ENCODE measurements at places on chromosomes 12 and 14. TPM values are rescaled to one million over a fixed set of nuclear protein-coding genes. Genes with fewer than 3 reads are reported as not detected.

GPR84 gene
- total RNA-seq = not detected

ZDHHC22 gene
- 0.14 TPM for total RNA-seq

- no peak for DNase-seq
Measured at GRCh38 chr12:66025477-66025876, 105.1 kb downstream of the LLPH start.

DNA sequence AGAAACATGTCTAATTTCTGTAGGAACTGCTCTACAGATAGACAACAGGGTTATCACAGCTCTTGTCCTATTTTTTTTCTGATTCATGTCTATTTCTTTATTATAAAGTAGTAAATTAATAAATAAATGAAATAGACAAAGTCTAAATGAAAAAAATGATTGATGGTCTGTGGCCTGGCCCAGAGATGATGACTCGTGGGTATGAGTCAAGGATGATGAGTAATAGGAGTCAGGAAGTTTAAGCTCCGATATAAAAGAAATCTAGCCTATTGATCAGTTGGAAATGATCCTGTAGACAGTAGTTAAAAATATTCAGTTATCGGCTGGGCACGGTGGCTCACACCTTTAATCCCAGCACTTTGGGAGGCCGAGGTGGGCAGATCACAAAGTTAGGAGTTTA, 90.6 kb upstream of the RTL1 start:
- no peak for DNase-seq

DNA sequence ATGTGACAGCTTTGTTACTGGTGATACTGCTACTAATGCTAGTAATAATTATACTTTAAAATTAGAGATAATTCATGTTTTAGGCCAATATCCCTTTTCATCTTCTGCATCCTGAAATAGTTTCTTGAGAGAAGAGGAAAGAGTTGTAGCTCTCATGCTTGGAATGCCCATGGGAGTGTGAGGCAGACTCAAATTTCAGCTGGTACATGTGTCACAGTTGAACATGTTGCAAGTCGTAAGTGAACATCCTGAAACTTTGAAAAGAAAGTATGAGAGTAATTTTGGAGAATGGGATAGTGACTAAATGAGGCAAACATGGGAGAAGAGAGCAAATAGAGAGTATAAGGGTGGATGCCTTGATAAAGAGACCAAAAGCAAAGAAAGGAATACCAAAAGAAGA, 168.0 kb downstream of the TMTC3 start:
- no peak for DNase-seq

DNA sequence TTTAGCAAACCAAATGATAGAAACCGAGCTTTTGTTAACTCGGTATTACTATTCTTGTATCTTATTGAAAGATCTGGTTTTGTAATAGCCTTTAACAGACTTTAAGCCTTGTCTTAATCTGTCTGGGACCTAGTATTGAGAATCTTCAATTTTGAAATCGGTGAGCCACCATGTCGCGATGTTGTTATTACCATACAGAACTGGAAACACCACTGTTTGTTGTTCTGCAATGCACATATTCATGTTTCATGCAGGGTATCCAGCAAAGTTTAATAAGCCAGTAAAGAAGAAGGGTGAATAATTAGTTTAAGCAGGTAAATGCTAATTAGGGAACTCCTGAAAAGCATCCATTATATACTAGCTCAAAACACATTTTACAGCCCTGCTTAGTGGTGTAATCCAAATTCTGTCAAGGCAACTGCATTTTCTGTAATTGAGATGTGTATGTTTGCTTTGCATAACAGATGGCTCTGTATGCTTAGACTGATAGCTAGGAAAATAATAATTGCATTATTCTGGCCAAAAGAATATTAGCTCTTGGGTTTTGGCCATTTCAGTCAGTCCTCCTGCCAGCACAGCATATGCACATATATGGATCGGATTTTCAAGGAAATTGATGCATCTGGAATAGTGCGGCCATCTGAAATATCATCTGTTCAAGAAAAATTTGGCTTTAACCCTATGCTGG, 389.2 kb downstream of the EGLN3 start:
- DNase-seq = no peak

GRCh38 chr14:83757916-83758315, 1772.0 kb upstream of the FLRT2 start:
- DNase-seq = no peak

GRCh38 chr12:75991753-75992152, 39.8 kb downstream of the PHLDA1 start:
- DNase-seq = no peak

INHBC gene
- not detected for total RNA-seq

DNA sequence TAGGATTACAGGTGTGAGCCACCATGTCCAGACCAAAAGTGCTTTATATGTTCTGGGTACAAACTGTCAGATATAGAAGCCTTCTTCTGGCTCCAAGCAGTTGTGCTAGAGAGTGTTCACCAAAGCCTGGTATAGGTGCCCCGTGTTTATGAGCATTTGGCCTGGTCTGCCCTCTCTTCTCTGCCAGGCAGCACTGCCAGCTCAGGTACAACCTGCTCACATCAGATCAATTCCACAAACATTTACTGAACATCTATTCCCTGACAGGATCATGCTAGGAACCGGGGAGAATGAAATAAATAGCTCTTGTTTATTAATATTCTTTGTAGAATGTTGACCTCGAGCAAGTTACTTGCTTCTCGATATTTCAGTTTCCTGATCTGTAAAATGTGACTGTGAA, 20.0 kb upstream of the SOCS2 start:
- DNase-seq = no peak

GPR132 gene
- total RNA-seq = 0.20 TPM

GRCh38 chr12:8032242-8033152, at the start of gene FOXJ2:
Gene FOXJ2 (plus strand): TSS chr12:8032716. CDS start chr12:8039833, 7,117 bp downstream.
- DNase-seq = peak; percentile 86

RPL10L gene
- 16.0 TPM for total RNA-seq

- DNase-seq = no peak
Measured at GRCh38 chr14:70594461-70594860, 6.0 kb downstream of the MED6 start.

DNA sequence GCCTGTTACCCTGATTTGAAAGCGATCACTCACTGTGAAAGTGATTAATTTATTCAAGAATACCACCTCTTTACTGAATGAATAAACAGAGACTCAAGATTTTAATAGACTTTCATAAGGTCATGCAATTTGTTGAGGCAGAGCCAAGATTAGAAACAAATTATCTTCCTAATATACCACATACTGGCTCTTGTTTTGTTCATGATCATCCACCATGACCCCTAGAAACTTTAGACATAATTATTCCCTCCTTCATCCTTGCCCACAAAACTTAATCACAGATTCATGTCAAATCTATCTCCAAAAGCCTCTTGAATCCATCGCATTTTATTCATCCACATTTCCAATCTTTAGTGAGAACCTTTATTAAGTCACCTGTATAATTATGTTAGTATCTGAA, 152.3 kb downstream of the ATXN7L3B start:
- DNase-seq = no peak

POU6F1 gene
- 3.7 TPM for total RNA-seq

NID2 gene
- 23.8 TPM for total RNA-seq

DNA sequence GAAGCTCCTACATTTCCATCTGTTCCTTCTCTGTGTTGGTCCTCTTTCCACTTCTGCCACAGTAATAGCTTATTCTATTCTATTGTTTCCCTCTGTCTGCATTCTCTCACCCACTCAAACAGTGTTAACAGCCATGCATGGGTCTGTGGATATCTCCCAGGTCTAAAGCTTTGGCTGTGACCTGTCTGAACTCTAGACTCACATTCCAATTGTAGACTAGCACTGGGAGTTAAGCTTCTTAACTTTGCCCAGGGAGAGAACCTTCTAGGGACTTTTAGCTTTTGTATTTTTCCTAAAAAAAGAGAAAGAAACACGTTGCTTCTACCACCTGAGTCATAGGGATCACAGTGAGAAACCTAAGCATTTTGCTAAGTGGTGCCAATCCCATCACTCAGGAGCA, 36.7 kb downstream of the PTPRR start:
- no peak for DNase-seq

DNA sequence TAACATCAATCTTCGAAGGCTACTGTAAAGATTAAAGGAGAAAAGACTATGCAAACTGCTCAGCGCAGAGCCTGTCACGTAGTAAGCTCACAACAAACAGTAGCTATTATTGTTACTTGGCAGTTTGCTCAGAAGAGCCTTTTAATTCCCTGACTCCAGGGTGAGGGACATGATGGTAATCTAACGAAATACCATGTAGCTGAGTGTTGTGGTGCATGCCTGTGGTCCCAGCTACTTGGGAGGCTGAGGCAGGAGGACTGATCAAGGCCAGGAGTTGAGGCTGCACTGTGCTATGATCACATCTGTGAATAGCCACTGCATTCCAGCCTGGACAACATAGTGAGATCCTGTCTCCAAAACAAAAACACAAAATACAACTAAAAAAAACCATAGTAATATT, 22.8 kb downstream of the HEBP1 start:
- DNase-seq = no peak

DNA sequence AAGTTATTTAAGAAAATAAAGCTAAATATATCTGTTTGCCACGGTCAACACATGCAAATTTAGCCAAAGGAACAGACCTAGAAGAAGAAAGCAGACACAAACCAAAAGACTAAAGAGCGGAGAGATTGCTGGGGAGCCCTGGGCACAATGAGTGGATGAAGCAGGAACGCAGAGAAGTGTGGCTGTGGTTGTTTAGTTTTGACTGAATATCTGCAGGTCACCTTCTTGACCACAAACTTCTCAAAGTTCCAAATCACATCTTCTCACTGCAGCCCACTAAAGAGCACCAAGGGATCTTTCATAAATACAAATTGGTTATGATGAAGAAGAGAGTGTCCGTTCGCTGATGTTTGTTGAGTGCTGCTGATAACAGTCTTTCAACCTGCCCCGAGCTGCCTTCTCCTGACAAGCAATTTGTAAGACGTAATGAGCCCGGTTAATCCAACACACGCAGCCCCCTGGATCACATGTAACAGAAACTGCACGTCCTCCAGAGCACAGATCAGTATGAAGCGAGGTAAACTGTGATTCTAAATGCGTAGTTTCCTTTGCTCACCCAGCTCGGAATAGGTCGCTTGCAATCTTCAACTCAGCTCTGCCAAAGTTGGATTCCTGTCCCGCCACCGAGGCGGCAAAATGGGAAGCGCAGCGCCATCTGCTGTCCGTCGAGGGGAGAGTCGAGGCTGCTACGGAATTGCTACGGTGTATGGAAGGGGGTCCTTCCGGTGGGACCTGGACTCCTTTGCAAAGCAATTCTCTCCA, 120.8 kb downstream of the GXYLT1 start:
- DNase-seq = peak; percentile 64

TBX3 gene
- 2.8 TPM for total RNA-seq

- no peak for DNase-seq
Measured at GRCh38 chr12:66129934-66130266, 650 bp downstream of the LLPH start.

GRCh38 chr14:92926931-92927330, 4.0 kb downstream of the CHGA start:
- DNase-seq = no peak

GRCh38 chr14:72522847-72523246, 371.1 kb downstream of the DPF3 start:
- no peak for DNase-seq

- no peak for DNase-seq
Measured at GRCh38 chr12:101004898-101005297, 205.1 kb downstream of the SLC5A8 start.

DNA sequence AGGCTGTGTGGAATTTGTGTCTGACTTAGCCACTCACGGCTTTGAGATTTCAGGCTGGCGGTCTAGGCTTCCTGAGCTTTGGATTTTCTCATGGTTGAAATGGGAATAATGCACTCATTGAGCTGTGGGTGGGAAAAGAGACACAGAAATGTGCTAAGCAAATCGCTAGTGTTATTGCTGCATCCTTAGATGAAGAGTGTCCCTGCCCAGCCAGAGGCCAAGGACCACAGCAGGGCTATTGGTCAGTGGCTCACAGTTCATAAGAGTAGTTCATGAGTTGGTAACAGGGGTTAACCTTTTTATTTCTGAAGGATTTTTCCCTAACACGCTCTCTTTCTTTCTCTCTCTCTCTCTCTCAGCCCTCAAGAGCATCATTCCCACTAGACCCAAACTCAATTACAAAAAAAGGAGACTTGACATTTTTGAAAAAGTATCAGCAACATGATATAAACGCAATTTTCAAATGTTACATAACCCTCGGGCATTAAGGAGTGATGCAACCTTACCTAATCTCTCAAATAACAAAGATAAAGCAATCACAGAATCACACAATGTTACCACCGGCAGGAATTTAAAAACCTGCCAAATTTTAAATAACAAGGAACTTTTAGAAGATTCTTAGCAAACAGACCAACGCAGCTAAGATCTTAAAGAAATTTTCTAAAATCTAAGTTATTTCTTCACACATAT, 36.7 kb upstream of the RMST start:
- DNase-seq = no peak

DNA sequence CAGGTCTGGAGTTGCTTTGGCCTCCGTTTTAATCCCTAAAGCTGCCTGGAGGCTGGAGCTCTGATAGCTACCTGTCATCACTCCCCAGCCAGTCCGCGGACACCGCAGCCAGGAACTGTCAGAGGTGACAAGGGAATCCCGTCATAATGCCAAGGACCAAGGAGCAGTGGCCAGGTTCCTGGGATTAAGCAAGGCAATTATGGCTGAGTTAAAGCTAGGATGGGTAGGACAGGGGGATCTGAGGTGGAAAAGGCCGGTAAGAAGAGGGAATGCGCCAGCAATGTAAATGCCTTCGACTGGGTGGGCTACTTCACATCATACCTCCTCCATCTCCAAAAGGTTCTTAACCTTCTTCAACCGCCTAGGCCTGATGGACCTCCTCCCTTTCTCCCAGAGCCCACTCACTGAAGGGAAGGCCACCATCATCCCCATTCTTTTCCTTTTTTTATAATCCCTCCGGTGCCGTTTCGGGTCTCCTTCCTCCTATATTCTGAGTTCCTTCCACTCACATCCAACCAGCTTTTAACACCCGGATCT, 1.9 kb downstream of the PPP1R3E start:
- DNase-seq = peak; percentile 51

GRCh38 chr12:57992001-57992400, 50.6 kb downstream of the ATP23 start:
- no peak for DNase-seq

HHIPL1 gene
- total RNA-seq = 0.40 TPM

P2RX2 gene
- not detected for total RNA-seq

DNA sequence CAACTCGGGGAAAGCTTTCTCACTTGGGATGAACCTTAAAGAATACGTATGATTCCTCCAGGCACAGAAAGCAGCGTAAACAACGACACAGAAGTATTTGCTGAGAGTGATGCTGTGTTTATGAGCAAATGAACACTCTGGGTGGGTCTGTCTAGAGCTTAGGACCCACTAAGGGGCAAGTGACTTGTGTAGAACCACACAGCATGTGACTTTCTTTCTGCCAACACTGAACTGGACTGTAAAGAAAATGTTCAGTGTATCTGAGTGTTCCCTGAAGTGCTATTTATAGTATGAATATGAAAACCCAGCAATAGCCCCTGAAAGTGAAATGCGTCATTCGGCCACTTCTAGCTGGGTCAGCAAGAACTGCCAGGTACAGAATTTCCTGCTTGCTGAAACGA, 78.5 kb downstream of the ST8SIA1 start:
- no peak for DNase-seq

Measured in transverse colon (tissue), 4 donors.